Vagina (tissue), 2 donors: ENCODE measurements at places on chromosomes 3 and 15. TPM values are rescaled to one million over a fixed set of nuclear protein-coding genes. Genes with fewer than 3 reads are reported as not detected.

DNA sequence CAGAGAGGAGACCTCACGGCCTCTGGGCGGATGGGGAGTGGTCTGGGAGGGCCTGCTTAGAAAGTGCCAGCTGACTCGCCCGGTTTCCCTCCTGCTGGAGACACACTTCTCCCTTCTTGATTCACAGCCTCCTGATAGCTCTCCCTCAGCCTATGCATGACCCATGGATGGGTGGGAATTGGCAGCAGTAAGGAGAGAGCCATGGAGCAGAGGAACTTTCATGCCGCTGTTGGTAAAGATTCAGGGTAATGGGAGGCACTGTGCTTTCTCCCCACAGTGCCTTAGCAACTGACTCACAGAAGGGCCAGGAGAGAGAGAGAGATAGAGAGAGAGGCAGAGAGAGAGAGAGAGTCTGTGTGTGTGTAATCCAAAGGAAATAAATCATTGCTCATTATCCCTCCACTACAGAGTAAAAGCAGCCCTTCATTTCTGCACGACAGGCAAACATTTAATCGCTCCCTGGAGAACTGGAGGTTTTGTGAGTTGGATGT, 82.8 kb downstream of the SEMA5B start:
- no peak for DNase-seq

The ADAMTSL3 gene
- 4.2 TPM for total RNA-seq

The DUOXA2 gene
- 1.5 TPM for total RNA-seq

DNA sequence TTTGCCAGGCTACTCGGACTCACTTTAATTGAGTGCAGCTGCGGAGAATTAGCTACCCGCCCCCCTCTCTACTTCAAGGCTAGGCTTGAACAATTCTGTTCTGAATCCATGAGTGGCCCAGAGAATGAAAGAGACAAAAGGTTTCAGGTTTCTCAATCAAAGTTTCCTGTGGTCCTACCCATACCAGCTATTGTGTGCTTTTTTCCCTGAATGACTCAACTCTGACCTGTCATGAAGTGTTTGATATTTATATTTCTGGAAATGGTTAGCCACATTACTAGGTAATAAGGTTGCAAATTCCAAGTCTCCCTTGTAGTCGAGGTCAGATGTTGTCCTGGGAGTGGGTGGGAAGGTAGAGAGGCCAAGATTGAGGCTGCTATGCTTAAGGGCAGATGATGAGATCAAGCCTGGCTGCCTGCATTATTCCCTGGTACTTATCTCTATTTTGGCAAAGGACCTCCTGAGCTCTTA, 392.7 kb upstream of the TBL1XR1 start:
- DNase-seq: no peak

GRCh38 chr15:98035577-98036010, 75.1 kb downstream of the ARRDC4 start:
- no peak for DNase-seq
